ENCODE measurements at places on chromosomes 7 and 10.

GRCh38 chr10:32795598-32796183 lies 162.3 kb downstream of the ITGB1 start:
- no peak for DNase-seq

DNA sequence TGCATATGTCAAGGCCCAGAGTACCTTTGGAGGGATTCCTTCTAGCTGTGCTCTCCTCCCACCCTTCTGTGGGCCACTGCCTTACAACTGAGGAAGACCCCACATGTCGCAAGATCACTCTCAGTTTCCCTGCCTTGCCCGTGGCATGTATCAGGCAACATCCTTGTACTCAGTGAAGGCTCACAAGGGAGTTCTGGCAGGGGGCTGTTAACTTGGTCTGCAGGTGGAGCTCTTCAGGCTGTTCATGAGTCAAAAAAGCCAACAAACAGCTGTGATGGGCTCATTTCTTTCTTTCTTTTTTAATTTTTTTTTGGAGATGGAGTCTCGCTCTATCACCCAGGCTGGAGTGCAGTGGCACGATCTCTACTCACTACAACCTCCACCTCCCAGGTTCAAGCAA lies 513.0 kb upstream of the ANKRD30A start:
- no peak for DNase-seq

DNA sequence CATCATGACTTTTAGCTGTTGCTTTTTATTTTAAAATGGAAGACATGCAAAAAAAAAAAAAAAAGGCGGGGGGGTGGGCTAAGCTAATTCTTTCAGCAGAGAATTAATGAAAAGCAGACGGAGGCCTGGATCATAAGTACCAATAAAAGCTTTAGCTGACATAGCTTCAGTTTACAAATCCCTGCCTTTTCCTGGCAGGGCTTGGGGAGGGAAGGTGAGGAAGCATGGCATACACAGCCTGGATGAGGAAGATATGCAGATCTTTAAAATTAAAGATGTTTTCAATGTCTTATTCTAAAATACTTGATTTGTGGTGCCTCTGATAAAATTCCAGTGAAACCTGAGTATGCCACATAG lies 57.0 kb downstream of the ICA1 start:
- DNase-seq = no peak

GRCh38 chr7:12716134-12716681 lies 28.8 kb downstream of the ARL4A start:
- DNase-seq = no peak

- DNase-seq = no peak
Measured at GRCh38 chr7:128935342-128935730, 2.4 kb upstream of the IRF5 start.

DNA sequence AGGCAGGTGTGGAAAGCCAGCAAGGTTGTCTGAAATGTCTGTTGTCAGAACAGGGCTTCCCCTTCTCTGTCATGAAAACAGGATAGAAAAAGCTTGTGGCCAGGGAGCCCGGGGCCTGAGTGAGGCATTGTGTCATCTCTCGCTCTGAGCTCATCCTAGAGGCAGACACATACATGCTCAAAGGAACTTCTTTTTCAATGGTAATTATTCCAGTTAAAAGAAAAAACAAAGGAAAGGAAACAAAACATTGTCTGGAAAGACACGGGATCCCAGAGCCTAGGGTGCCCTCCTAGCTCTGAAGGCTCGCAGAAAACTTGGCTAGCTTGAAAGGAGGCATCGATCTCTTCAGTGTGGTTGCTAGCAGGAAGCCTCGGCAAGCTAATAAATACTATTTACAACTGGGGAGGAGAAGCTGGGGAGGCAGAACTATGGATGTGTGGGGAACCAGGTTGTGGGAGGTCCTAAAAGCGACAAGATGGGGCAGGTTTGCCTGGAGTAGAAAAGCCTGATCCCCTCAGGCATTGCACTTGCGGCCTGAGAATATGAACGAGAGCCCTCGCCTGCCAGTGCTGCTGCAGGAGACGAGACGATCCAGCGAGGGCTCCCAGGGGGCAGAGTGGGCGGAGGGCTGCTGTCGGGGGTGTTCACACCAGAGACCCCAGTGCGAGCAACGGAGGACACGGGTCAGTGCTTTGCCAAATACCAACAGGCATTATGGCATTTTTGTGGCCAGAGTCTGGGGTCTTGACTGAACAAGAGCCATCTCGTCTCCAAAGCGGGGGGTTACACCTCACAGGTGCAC lies 32.8 kb upstream of the DGKI start:
- no peak for DNase-seq

DNA sequence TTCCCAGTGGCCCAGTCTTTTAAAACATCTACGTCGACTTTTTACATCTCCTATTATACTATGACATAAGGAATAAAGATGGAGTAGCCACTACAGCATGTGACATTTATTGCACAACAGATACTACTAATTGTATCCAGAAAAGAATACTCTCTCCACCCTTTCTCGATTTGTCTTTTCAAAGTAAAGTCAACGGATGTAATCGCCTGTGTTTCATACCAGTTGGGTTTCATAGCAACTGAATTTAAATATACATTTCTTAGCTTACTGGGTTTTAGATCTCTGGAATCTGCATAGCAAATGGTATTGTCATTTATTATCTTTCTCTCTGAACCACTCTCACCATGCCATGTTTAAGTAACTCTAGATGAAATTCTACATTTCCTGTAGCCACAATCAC lies 86.4 kb upstream of the TRIL start:
- DNase-seq = no peak

DNA sequence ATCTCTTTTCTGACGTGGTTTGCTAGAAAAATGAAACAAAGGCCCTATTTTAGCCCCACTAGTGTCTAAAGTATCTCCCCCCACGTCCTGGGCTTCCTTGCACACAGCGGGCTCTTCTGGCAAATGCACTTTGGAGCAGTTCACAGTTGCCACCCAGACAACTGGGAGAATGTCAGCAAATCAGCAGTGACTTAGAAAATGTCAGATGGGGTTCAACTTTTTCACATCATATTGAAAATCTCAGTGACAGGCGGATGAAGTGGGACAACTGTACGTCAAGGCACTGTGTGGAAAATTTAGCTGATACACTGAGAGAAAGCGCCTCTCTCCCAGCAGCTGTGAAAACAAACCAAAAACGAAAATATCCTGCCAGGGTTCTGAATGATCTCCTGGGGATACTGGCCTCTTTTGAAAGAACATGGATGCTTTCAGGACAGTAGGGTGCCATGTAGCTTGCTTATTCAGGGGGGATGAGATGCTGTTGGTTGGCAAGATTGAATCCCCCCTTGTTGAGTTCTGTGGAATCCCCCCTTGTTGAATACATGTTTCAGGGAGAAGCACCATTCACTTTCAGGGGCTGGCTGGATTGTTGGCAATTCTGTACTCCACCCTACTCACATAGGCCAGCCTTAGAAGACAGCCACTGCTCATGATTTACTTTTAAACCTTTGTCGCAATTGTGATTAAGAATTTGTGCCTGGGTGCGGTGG lies 372.8 kb upstream of the CELF2 start:
- DNase-seq = no peak

GRCh38 chr10:60410970-60411369 lies 21.3 kb upstream of the ANK3 start:
- no peak for DNase-seq

GRCh38 chr7:6398943-6399342 lies 48.8 kb downstream of the DAGLB start:
- no peak for DNase-seq

- DNase-seq = no peak
Measured at GRCh38 chr7:48035967-48036478, 680 bp downstream of the C7orf57 start.

DNA sequence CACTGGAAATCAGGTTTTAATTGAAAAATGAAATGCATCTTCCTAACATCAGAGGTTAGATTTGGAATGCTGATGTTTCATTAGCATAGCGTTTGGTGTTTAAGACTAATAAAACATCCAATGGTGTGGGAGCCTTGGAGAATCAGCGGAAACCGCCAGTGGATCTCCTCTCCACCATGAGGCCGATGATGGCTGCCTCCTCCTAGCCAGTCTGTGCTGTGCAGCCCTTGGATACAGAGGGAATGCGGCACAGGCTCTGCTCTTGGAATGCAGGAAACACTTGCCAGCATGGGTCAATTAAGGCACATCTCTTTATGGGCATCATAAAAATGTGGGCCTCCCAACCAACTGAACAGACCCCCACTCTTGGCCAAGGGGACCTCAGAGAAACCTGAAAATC lies 259.9 kb downstream of the GLRX3 start:
- DNase-seq = no peak

- no peak for DNase-seq
Measured at GRCh38 chr7:80319461-80319860, 184.8 kb downstream of the GNAI1 start.

DNA sequence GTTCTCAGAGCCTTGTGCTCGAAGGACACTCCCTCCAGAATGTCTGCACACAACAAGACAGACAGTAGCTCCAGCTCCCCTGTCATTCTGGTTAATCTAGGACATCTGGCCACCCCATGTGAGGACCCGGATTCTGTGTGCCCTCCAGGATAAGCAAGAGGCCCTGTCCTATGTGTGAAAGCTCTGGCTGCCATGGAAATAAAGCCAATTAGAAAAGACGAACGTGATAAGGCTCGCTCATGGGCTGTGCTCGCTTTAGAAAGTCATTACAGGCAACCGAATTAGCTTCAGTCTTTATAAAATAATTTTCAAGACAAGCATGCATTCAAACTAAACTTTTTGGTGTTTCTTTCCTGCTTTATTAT lies 263.4 kb downstream of the INHBA start:
- DNase-seq = no peak

- no peak for DNase-seq
Measured at GRCh38 chr10:113858541-113858940, 4.1 kb downstream of the NHLRC2 start.

- DNase-seq = no peak
Measured at GRCh38 chr7:69465262-69465661, 133.0 kb upstream of the AUTS2 start.

GRCh38 chr7:158291998-158292397 lies 295.6 kb downstream of the PTPRN2 start:
- DNase-seq = no peak

DNA sequence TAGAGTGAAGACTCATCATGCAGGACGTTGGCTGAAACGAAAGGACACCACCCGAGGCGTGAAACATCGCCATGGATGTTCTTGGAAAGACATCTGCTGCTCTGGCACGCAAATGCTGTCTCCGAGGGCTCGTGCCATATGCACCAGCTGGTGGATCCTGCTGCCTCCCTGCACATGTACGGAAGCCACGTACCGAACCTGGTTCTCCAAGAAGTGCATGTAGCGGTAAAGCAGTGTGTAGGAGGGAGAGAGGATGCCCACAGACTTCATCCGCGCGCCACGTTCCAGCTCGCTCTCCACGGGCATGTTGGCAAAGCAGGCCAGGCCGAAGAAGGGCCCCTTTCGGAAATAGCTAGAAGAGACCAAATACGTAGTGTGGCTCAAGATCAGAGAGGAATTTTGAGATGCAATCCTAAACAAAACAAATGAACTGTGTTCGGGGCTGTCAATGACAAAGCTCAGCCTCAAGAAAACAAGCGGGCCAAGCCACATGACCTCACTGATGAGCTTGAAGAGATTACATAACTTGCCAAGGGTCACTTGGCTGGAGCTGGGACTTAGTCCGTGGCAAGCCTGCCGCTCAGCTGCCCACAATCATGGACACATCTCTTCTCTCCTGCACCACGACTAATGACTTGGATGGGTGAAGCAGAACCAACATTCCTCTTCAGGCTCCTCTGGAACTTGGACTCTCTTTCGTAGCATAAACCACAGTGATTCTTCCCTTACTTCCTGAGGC lies 16.5 kb downstream of the DENND11 start:
- no peak for DNase-seq

- no peak for DNase-seq
Measured at GRCh38 chr7:2640846-2641316, 9.1 kb downstream of the TTYH3 start.

GRCh38 chr7:150481186-150481920 lies 30.9 kb downstream of the GIMAP8 start:
- no peak for DNase-seq

DNA sequence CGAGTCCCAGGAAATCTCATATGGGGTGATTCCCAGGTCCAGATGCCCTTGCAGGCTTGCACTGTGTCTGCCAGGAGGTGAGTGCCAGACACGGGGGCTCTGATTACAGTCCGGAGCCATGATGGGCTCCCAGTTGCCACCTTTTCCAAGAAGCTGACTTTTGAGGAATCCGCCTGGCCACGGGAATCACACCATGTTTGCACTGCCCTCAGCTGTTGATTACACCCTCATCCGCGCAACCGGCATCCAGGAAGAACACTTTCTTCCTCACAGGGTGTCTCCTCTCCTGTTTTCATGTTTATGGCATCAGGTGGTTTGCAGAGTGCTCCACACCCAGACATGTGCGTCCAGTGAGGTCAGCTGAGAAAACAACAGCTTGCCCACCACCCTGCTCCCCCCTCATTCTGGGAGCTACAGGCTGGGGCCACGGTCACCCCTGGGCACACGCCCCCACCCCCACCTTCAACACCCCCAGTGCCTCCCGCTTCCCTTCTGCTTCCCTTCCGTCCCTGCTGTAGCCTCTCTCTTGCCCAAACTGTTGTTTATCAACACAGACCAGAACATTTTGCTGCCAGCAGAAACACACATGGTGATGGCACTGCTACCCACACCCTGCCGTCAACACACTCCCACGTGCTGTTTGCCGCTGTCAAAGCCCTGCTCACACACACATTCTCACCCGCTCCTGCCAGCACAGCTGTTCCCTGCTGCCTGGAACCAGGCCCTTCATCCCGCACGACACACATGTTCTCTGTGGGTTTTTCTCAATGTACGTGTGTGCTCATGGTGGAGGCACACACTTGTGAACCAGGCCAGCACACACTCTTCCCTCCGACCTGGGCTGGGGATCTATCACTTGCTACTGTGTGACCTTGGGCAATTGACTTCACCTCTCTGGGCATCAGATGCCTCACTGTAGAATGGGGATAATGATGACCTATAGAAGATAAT lies 35.8 kb downstream of the DDIT4 start:
- no peak for DNase-seq

- DNase-seq = no peak
Measured at GRCh38 chr10:21696302-21696701, 162.3 kb downstream of the MLLT10 start.

DNA sequence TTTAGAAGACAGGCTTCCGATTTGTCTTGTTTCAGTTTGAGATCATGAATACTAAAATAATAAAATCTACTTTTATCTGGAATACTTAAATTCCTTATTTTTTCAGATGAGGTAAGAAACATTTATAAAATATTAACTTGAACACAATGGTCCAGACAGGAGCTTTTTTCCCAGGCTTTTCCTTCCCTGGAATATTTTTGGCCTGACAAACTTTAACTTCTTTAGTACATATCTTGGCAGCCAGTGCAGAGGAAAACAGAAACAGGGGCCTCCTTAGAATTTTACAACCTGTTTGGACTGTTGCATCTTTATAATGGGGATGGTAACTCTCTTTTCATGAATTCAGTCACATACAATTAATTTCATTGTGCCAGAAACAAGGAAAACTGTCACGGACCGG lies 41.4 kb downstream of the NRP1 start:
- DNase-seq = no peak
